IPS-NIHi11 (cell line): ENCODE measurements at places on chromosomes 3 and 15.

DNA sequence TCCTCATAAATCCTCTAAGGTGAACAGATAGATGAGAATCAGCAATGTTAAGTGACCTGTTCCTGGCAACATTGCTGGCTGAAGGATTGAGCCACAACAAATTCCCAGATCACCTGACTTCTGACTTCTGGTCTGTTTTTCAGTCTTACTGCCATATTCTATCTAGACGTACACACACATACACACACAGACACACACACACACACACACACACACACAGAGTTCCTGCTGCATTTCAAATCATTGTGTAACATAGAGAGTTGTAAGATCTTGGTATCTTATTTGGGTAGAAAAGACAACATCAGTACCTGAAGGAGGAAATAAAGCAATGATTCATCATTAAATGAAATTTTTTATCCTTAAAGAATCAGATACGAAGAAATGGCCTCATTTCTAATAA, 342.6 kb downstream of the MFSD1 start:
- DNase-seq = no peak

DNA sequence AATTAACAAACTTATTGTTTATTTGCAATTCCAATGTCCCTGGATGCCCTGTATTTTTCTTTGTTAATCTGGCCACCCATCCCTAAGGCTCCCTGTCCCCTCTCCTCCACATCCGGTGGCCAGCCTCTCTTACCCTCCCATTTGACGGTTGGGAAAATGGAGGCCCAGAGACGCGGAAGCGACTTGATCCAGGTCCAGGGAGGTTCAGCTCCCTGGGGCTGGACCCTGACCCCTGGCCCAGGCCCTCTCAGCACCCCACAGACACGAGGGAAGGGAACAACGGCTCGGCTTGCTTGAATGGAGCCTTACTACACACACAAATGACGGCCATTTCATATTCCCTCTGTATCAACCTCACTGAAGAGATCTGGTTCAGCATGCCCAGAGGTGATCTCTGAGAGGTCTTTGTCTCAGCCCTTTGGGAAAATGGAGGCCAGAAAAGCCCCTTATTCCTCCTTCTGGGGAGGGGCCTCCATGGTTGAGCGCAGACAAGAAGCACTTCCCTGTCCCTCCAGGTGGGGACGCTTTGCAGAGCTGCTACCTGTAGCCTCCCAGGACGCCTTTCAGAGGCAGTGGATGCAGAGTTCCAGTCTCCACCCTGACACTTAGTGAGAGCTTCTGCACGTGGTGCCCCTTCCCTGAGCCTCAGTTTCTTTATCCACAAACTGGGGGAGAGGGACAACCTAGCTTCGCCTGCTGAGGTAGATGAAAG, 82.1 kb downstream of the ATP2B2 start:
- peak; percentile 30 for DNase-seq

GRCh38 chr3:99012051-99012450, 110.6 kb upstream of the DCBLD2 start:
- DNase-seq = peak; percentile 41

DNA sequence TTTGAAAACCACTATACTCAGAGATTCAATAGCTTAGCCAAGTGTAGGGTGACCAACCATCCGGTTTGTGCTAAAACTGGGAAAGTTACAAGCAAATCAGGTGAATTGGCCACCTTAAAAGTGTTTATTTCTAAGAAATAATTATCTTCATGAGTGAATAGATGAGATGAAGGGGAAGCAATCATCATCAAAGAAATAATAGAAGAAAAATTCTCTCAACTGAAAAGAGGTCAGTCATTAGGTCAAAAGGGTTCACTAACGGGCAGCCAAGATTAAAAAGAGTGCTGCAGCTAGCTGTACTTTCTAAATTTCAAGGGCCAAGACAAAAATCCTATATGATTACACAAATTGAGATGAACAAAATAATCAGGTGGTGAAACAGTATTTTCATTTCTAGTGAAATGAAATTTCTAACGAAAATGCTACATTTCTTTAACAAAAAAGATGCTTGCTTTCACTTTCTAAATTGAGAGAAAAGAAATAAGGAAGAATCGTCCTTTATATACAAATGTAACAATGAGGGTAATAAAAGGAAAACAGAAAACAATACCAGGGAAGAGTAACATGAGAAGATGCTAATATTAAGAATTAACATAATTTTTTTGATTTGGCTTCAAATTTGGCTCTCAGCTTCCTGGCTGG, 34.7 kb upstream of the TSC22D2 start:
- no peak for DNase-seq

GRCh38 chr3:178971614-178972013, 100.0 kb downstream of the ZMAT3 start:
- no peak for DNase-seq

DNA sequence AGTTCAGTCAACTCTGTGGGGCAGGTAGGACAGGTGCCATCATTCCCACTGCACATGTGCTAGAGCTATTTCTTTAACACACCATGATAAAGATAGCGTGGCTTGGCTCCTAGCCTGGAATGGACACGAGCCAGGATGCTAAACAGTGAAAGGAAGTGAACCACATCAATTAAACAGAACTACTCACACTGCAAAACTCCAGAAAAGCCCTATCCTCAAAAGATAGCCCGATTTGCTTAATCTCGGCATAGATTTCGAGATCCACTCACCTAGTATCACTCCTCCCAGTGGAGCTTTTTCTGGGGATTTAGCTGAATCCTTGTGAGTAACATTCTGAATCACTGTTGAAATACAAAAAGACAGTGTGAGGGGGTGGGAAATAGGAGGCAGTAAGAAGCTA, 118.0 kb downstream of the ABI3BP start:
- no peak for DNase-seq

- DNase-seq = no peak
These were observed 35.1 kb upstream of the P3H2 start for GRCh38 chr3:190155752-190156151.

- DNase-seq = no peak
These were observed 59.7 kb downstream of the KCNAB1 start for GRCh38 chr3:156180077-156180476.

DNA sequence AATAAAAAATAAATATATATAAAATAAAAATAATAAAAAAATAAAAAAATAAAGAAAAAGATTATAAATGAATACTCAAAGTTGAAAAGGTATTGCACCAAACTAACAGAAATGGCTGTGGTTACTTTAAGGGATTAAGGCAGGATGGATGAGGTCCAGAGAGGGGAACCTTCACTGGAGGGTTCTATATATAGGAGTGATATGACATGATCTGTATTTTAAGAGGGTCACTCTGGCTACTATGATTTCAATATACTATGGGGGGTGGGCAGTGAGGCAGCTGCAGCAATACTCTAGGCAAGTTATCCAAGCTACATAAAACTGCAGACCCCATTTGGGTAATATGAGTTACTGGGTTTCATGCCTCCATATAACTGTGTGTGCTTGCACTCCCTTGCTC, 24.6 kb downstream of the ACAD11 start:
- DNase-seq = no peak

DNA sequence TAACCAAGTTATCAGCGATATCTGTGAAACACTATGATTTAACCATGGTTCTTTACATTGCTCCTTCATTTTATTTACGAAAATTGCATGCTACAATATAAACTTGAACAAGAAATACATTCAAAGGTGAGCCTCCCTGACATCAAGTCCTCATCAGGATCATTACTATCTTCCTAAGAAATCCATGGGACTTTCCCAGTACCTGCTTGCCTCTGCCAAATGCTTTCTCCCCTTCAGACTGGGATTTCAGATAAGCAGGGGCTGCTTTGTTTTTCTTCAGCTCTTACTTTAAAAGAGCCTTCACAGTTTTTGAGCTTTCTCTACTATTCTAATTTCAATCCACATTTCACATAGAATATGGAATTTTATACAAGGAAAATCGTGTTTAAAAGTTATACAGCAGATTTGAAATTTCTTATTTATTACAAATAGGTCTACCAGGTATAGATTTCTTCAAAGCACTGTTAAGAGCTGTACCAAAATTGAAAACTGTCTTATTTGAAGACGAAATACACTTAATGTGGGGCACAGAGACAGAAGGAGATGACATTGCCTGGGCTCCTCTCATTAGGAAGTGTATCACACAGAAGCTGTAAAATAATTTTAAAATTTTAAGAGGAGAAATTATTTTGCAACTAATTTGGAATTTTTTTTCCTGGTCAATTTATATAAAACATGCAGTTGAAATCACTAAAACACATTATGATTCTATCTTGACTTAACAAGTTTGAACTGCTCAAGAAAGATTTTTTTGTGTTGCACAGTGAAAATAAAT, 615.0 kb upstream of the AGTR1 start:
- no peak for DNase-seq

GRCh38 chr3:61771976-61772375, 210.6 kb downstream of the PTPRG start:
- DNase-seq = no peak

- DNase-seq = no peak
These were observed 7.6 kb upstream of the THBS1 start for GRCh38 chr15:39573287-39573686.

- peak; percentile 47 for DNase-seq
These were observed 87.9 kb downstream of the CHST2 start for GRCh38 chr3:143207338-143207961.

- no peak for DNase-seq
These were observed 73.1 kb upstream of the PIAS1 start for GRCh38 chr15:67980773-67981685.

- DNase-seq = no peak
These were observed 64.6 kb downstream of the ADCY5 start for GRCh38 chr3:123384256-123384655.

DNA sequence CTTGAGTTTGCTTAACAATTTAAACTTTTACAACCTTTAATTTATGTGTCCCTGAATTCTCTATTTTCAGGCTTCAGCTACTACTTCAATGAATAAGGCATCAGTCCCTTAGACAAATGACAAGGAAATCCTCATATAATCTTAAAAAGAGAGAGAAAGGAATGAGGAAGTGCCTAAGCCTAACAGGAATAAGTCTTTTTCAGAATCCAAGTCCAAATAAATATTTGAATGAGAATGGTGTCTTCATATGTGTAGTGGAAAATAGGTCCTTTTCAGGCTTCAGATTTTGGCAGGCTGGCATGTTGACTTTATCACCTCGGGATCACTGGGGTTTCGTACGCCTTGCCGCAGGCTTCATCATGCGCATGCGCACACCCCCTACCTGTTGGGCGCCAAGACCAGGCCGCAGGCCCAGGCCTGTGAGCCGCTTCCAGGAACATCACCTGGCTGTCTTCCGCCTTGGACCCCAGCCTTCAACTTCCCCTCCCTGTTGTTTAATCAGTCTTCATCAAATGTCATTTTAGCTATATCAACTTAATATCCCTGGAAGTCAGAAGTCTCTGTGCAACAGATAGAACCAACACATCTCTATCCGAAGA, 334.5 kb downstream of the SOX2 start:
- no peak for DNase-seq

- no peak for DNase-seq
These were observed 201.0 kb upstream of the FEZF2 start for GRCh38 chr3:62574266-62574898.

GRCh38 chr3:132315851-132316250, 1.4 kb upstream of the ACP3 start:
- no peak for DNase-seq

- DNase-seq = no peak
These were observed 252.0 kb upstream of the VEPH1 start for GRCh38 chr3:157755233-157755632.

- DNase-seq = no peak
These were observed 276.3 kb upstream of the ARRDC4 start for GRCh38 chr15:97684249-97684648.

DNA sequence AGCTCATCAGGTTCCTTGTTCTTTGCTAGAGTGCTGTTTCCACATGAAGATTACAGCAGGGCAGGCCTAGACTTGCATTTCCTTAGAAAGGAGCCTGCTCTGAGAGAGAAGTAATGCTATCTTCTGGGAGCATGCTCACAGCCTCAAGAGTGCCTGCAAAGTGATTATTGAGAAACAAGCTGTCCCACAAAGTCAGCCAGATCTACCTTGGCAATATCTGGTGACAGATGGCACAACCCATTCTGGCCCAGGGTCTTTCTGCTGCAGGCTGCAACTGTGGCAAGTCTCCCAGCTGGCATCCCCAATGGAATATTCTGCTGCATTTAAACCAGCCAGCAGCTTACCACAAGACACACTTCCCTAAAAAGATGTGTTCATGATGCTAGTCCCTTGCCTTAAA, 29.3 kb downstream of the MTMR10 start:
- no peak for DNase-seq

GRCh38 chr3:52930748-52931147, 33.4 kb upstream of the STIMATE start:
- no peak for DNase-seq

GRCh38 chr15:69392352-69392751, 21.8 kb upstream of the KIF23 start:
- DNase-seq = no peak

DNA sequence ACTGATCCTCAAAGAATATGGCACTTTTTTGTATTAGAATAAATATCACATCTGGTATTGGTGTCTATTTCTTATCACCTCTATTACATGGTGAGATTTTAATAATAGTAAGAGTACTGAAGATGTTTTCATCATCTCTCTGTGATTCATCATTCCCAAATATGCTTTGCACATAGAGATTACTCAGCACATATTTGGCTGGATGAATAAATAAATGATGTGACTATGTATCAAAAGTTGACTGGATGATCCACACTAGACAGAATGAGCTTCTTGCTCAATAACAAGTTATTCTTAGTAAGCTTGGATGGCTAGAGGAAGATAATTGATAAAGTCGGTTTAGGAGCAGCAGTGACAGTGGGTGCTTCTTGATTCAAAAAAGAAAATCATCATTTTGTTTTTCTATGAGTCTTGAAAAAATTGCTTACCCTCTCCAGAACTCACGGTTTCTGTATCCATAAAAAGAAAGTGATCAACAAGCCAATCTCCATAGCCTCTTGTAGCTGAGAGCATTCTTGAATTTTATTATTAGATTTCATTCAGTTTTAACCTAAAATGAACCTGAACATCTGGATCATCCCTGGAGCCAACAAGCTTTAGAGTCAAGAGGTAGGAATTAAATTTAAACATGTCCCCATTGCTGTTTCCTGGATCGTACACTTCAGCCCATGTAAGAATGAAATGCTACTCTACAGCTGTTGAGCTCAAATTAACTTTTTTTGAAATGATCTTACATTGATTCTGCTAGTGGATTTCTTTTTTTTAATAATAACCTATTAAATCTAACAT, 104.8 kb upstream of the OSTN start:
- DNase-seq = no peak

GRCh38 chr3:127015282-127016042, 32.5 kb downstream of the PLXNA1 start:
- DNase-seq = peak; percentile 59

- DNase-seq = no peak
These were observed 102.6 kb downstream of the DPH6 start for GRCh38 chr15:35443376-35443775.

- DNase-seq = no peak
These were observed 81.3 kb downstream of the STAC start for GRCh38 chr3:36461597-36461996.

- no peak for DNase-seq
These were observed 43.8 kb downstream of the IL5RA start for GRCh38 chr3:3066378-3066777.

- no peak for DNase-seq
These were observed 12.2 kb upstream of the ALDH1A3 start for GRCh38 chr15:100867433-100867832.
